ENCODE measurements at places on chromosomes 1 and 21.

- no peak for DNase-seq
Observed at GRCh38 chr1:184366997-184367396, 19.8 kb upstream of the C1orf21 start.

DNA sequence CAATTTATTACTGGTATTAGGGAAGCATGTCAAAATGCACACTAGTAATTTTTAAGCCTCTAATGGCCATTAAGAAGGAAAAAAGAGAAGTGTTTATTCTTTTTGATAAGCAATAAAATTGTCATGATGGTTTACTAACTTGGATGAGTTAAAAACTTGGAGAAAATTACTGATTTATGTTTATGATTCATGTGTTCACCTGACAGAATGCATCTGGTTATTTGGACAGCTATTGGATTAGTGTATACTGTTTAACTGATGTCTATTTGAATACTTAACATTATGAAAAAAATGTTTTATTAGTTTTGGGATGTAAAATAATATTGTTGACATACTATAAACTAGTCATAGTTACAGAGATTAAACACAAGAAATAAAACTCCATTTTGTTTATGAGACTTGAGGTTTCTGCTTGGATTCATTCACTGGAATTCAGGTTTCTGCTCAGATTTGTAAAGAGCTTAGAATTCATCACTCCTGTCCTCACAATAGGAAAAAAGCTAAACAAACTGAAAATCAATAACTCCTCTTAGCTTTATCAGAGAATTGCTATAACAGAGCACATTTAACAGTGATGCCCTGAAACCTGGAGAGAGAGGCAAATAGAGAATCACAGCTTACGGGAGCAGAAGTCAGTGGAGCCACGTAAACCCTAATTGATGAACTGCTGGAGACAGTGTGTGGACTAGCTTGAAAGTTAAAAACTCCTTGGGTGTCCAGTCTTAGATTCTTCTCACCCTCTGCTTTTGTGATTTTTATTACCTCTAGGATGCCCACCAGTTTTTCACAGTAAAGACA lies 56.7 kb downstream of the RALGPS2 start:
- no peak for DNase-seq

GRCh38 chr1:45340816-45341466 lies 701 bp upstream of the MUTYH start:
- no peak for DNase-seq

DNA sequence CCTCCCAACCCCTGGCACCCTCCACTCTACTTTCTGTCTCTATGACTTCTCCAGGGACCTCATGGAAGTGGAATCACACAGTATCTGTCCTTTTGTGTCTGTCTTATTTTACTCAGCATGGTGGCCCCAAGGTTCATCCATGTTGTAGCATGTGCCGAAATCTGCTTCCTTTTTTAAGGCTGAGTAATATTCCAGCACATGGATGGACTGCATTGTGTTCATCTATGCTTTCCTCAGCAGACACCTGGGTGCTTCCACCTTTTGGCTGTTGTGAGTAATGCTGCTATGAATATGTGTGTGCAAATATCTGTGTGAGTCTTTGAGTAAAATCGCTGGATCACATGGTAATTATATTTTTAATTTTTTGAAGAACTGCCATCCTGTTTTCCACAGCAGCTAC lies 1.6 kb upstream of the PFKL start:
- DNase-seq, result no peak

DNA sequence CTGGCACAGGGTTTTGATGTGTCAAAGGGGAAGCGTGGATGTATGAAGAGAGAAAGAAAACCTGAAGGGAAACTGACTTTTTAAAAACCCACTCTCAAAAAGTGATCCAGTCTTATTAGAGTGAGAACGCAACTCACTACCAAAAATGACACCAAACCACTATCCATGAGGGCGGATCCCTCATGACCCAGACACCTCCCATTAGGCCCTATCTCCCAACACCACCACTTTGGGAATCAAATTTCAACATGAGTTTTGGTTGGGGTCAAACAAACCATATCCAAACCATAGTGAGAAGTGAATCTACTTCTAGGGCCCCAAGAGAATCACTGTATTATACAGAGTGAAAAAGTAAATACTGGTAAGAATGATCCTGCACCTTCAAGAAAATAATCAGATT lies 53.5 kb downstream of the FNBP1L start:
- DNase-seq, result no peak

- no peak for DNase-seq
Observed at GRCh38 chr1:23558872-23559135, 497 bp downstream of the ID3 start.

- DNase-seq, result no peak
Observed at GRCh38 chr21:28391938-28392849, 600.5 kb downstream of the LTN1 start.

- DNase-seq, result no peak
Observed at GRCh38 chr1:216929870-216930582, 206.8 kb upstream of the ESRRG start.

- no peak for DNase-seq
Observed at GRCh38 chr1:215923129-215923824, 356.2 kb downstream of the KCTD3 start.

- no peak for DNase-seq
Observed at GRCh38 chr1:43858324-43858723, 75.3 kb upstream of the ARTN start.

GRCh38 chr1:244200596-244200995 lies 149.5 kb downstream of the ZBTB18 start:
- DNase-seq, result no peak

DNA sequence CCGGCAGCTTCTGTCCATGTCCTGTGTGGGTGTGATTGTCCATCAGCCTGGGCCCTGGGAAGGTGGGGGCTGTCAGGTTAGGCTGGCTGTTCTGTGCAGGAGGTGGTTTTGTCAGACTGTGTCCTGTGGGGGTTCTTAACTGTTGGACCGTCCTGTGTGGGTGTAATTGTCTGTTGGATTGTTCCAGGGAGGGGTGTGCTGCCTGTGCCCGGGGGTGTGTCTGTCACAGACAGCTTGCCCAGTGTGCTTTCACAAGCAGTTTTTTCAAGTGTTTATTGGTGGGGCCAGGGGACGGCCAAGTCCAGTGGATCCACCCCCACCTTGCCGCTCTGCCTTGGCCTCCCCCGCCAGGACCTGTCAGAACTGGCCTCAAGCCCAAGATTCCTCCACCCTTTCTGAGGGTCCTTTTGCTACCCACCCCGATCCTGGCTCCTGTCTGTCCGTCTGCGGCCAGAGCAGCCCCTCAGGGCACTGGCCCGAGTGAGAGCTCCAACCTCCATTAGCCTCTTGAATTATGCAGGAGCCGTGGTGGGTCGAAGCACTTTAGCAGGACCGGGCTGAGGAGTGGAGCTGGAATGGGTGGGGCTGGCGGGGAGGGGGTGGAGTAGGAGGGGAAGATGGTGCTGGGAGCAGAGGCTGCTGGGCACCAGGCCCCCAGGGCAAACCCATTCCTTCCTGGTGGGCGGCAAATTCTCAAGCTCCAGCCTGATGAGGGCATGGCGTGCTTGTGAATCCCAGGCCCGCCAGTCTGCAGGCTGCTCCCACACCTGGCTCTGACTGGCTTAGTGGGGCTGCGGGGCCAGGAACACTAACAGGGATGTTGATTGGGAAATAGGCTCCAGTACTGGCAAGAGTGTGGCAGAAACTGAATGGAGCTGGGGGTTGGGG lies 47.2 kb downstream of the PTPRF start:
- DNase-seq, result no peak

GRCh38 chr1:21870611-21871010 lies 58.5 kb downstream of the LDLRAD2 start:
- DNase-seq, result no peak

DNA sequence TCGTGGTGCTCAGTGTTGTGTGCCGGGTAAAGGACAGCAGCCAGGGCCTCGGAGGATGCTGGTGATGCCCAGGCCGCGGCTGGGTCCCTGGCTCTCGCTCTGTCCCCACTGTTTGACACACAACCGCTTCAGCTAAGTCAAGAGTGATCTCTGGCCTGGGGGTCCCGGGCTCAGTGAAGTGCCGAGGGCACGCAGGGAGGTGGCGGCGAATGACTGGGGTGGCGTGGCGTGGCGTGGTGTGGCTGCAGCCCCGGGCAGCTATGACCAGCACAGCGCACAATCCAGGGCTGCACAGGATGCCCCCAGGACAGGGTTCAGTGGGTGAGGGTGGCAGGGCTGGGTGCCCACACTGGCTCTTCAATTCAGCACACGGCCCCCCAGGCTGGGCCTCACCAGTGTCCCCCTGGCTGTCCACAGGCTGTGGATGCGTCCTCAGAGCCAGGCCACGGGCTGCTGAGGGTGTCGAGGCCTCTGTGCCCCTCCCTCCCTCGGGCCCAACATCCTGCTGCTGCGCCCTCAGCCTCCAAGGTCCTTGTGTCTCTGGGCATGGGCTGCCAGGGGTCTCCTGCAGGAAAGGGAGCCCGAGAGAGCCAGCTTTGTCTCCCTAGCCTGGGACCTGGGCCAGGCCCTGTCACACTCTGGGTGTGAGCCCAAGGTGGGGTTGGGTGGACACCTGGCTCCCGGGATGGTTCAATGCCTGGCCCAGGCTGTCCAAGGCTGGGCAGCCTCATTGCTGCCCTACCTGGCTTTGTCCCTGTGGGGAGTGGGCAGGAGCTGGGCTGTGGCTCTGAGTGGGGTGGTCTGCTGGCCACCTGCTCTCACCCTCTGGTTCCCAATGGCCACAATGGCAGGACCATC lies 12.0 kb upstream of the SKI start:
- no peak for DNase-seq

- no peak for DNase-seq
Observed at GRCh38 chr1:198523182-198523950, 17.1 kb downstream of the ATP6V1G3 start.

DNA sequence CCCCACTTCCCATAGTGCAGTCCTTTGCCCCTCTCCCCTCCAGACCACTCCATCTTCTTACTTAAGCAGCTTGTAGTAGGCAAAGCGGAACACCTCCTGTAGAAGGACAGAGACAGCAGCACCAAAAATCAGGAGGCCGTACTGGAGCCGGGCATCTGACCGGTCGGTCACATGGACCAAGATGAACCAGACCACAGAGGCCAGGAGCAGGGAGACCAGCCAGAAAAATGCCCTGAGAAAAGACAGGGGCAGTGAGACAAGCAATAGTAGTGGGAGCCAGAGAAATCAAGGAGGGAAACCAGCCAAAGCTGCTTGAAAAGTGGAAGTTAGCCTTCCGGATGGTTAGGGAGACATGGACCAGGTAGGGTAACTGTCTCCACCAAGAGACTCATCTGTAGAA lies 920 bp downstream of the APH1A start:
- DNase-seq, result no peak

DNA sequence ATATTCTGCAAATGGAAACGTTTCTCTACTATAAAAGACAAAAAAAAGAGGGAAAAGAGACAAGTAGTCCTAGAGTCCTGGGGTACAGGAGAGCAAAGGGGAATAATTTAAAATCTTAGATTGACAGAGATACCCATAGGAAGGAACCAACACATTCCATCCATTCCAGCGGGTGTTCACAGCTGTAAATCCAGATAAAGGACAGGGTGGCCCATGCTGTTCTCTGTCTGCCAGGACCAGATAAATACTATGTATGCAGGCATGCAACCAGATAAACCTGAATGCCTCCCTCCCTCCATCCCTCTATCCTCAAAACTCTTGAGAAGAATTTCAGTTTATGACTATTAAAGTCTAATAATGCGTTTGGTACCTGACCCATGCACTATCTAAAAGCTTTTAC lies 131.8 kb downstream of the PTPN14 start:
- DNase-seq, result no peak

DNA sequence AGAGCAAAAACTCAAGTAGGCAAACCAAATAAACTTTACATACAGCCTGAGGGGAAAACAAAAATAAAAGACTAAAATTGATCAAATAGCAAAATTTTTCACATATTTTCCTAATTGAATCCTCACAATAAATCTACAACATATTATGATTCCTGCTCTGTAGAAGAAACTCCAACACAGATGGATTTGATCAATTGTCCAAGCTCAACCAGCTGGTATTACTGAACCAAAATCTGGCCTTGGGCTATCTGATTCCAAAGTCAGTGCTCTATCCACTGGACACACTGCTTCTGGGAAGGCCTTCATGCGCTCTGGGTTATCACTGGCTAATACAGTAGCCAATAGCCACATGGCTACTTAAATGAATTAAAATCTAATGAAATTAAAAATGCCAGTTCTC lies 39.3 kb downstream of the PCNX2 start:
- DNase-seq, result no peak

DNA sequence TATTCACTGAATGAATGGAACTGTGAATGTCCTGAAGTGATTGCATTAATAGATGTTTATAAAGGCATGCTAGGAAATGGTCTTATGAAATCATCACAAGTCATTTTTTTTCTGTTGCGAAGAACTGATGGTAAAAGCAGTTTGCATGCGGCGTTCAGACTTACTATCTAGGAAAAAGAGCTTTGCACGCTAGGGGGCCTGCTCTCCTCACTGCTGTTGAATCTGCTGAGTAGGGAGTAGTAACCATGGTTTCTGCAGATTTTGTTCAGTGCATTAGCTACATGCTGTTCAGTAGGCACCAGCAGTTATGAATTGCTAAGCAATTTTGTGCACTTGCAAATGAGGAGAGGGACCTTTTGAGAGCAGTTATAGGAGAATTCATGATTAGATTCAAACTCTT lies 57.9 kb downstream of the CENPF start:
- no peak for DNase-seq

GRCh38 chr1:245516284-245516759 lies 361.5 kb downstream of the KIF26B start:
- no peak for DNase-seq

GRCh38 chr21:42991992-42992740 lies 17.8 kb downstream of the PKNOX1 start:
- DNase-seq, result no peak

GRCh38 chr1:8633741-8634501 lies 183.5 kb downstream of the RERE start:
- DNase-seq, result no peak

DNA sequence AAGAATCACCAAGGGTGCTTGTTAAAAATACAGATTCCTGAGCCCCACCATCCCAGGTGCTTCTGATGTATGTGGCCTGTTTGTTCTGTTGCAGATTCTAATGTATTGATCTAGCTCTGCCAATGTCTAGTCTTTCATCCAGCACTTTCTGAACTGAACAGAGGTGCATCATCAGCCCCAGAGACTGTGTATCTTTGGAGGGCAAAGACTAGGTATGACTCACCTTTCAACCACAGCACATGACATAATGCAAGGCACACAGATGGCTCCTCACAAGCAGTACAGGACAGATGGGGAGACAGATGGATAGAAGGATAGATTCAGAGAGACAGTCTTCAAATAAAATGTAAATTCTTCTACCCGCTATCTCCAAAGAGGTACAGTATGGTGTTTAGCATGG lies 32.3 kb downstream of the CD58 start:
- DNase-seq, result no peak

- DNase-seq, result no peak
Observed at GRCh38 chr21:44332383-44332782, 6.8 kb downstream of the CFAP410 start.

DNA sequence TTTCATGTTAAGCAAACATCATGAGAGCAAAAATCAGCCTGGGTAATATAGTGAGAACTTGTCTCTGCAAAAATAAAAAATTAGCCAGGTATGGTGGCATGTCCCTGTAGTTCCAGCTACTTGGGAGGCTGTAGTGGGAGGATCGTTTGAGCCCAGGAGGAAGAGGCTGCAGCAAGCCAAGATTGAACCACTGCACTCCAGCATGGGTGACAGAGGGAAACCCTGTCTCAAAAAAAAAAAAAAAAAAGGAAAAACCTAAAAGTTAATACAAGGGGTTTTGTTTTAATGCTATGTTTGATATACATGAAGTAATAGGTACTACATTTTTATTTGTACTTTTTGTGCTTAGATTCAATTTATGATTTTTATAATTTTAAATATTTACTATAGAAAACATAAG lies 27.1 kb upstream of the SLC35A3 start:
- DNase-seq, result no peak
